Activated T-cell treated with anti-CD3 and anti-CD28 coated beads, Interleukin-2, amount 50 U/mL, for 24 hours (primary cell): ENCODE measurements at places on chromosomes 2 and 18.

GRCh38 chr2:206390181-206390580, 53.2 kb upstream of the ADAM23 start:
- DNase-seq = no peak

- DNase-seq = no peak
Observed at GRCh38 chr2:71863396-71863795, 284.3 kb downstream of the CYP26B1 start.

GRCh38 chr2:84925336-84925723, 19.9 kb downstream of the TMSB10 start:
- no peak for DNase-seq

DNA sequence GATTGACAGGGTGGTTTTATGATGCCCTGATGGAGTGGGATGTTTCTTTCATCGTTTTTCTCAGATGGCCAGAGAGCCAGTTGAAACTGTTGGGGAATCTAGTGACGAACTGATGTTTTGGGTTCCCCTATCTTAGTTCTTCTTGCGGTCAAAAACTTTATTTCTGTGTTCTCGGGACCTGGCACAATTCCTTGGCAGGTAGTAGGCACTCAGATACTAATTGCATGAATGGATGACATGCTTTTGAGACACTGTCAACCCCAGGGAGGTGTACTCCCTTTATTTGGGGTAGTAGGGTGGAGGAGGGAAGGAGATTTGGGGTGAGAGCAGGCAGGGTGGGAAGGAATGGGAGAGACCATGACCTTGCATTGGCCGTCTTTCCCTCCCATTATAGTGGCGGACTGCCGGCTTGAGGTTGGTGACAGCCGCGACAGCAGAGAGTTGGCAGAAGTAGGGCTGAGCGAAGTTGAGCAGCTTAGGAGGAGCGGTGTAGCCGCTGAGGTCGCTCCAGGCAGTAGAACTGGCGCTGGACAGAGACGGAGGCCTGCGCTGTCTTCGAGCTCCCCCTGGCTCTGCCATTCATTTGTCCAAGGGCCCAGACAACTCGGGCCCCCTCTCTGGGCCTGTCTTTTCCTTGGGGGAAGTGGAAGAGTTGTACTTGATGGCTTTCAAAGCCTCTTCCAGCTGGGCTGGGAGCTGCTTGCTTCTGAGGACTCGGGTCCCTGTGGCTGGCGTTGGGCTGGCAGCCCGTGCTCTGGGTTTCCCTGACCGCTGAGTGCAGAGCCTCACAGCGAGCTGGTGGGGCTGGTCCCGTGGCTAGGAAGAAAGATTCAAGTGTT, 2.6 kb downstream of the TET3 start:
- peak; percentile 62 for DNase-seq

DNA sequence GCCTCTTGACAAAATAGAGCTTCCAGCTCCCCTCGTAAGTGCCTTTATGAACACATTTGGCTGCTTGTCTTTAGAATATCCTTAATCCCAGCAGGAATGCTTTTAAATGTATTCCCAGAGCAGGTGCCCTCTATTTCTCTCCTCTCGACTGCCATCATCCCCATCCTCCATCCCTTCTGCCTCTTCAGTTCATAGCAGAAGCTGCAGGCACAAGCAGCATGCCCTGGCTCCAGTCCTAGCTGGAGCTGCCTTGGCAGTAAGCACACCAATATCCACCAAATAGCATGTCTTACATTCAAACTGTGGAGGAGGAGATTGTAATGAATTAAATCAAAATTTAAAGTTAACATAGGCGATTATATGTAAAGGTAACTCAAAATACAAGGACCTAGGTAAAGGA, 891.3 kb upstream of the SLC39A10 start:
- no peak for DNase-seq

DNA sequence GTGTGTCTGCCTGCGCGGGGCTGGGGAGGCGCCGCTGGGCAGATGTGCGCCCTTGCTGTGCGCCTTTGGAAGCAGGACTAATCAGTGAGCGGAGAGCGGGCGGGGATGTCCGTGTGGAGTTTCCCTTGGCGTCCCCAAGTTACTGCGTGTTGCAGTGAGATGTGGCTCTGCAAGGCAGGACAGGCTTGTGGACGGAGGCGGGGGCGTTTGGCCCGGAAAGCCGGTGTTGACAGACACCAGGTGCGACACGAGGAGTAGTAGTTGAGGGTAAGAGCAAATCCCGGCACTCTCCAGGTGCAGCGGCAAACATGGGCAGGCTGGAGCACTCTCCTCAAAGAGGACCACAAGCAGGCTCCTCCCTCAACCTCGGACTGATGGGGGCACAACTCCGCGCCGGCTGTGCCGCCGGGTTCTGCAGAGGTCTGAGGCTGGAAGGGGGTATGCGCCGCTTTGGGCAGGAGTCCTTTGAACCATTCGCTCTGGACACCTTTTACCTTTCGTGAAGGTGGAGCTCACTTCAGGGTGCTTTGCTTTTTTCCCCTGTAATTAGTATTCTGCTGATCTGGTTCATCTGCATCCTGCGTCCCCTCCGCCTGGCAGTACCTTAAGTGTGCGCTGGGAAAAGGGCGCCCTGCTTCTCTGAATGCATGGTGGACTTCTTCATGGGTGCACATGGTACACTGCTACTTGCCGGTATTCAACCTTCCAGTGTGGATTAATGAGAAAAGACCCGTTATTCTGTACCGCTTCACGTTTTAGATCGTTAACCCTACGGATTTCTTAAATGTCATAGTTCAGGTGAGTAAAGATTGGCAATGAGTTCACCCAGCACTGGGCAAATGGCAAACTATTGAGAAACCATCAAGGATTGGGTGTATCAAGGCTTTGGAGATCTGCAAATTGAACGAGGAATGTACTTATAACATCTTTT, 608 bp downstream of the CDH7 start:
- no peak for DNase-seq

DNA sequence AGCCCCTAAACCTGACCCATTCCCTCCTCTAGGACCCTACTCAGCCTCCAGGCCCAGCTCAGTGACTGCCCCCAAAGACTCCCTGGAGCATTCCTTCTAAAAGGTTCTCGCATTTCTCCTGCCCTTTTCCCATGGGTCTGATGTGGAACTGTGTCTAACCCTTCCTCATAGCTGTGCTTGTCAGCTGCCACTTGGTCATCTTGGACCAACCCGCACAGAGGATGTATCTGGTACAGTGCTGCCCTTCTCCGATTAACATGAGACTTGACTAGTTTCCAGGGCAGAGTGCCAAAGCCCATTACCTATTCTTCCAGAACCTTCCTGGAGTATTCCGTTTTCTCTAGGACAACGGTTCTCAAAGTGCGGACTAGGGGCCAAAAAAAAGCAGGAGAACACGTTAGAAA, 518 bp upstream of the NFU1 start:
- no peak for DNase-seq

DNA sequence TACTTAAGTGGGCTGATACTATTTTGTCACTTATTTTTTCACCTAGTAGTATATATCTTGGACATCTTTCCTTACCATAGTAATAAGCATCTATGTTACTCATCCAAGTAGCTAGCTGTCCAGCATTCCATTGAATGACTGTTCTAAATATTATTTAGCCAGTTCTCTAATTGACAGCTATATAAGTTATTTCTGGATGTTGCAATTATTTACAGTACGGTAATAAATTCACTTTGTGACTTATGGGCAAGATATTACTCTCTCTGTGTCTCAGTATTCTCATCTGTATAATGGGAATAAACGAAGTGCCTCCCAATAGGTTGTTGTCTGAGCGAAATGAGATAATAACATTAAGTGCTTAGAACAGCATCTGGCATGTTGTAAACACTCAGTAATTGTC, 46.6 kb upstream of the AGAP1 start:
- no peak for DNase-seq

DNA sequence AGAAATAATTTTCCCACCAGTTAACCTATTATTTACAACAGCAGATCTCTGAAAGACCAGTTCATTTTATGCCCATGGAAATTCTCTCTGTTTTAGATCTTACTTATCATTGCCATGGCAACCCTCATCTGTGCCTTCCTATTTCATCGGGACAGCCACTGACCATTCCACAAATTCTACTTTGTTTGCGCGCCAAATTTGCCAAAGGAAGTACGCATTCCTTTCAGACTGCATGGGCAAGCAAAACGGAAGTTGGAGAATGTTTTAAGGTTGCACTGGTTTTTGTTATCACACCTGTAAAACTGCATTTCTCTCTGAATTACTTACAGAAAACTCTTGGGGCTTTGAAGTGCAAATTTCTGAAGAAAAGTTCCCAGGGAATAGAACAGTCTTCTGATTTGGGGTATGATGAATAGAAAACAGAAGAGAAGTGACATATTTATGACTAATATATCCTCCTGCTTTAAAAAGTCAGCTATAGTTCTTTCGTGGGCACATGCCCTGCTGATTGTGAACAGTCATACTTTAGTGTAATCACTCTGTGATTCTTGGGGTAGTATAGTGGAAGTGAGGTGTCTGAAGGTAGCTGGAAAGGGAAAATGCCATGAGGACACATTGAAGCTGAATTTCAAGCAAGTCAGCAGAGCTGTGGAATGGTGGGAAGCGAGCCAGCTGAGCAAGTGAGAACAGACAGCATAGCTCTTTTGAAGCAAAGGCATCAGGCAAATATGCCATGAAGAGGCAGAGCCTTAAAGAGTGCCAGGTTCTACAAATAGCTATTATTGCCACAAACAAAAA, 20.9 kb downstream of the NETO1 start:
- no peak for DNase-seq

GRCh38 chr2:201157694-201158093, 25.2 kb upstream of the CASP10 start:
- DNase-seq = no peak

DNA sequence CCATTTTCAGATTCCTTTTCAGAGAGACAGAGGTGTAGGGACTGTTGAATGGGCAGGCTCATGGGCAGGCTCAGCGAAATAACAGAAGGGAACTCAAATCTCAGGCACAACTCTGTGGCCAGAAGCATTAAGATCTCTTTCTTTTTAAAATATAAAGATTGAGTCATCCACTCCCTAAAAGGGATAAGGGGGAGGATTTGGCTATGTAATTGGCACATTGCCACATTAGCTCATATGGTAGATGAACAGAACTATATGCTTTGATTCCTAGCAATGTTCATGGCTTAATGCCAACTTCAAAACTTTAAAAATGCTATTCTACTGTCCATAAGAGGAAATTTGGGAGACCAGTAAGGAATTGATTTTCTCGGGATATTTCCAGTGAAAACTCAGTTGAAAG, 53.8 kb upstream of the SLC5A7 start:
- no peak for DNase-seq

- DNase-seq = no peak
Observed at GRCh38 chr2:113895301-113895700, 5.4 kb downstream of the ACTR3 start.

DNA sequence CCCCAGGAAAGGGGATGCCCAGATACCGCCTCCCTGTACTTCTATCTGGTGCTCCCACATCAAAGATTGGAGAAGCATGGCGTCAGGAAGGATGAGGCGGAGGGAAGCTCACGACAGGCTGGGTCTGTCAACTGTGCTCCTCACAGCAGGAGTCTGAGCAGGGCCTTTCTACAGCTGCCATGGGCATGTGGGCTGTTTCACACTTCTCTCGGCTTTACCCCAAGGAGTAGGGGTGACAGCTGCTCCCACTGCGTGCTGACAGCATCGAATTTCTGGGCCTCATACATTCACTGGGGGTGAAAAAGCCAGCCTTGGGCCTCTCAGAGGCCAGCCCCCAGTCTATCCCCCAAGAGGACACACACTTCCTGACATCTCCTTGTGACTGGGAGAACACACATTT, 21.1 kb downstream of the NEURL3 start:
- no peak for DNase-seq

- DNase-seq = no peak
Observed at GRCh38 chr18:46569211-46569610, 87.8 kb downstream of the LOXHD1 start.

- DNase-seq = no peak
Observed at GRCh38 chr18:43919551-43919950, 642.3 kb upstream of the SYT4 start.

GRCh38 chr2:234099266-234099665, 48.8 kb downstream of the SPP2 start:
- DNase-seq = no peak

DNA sequence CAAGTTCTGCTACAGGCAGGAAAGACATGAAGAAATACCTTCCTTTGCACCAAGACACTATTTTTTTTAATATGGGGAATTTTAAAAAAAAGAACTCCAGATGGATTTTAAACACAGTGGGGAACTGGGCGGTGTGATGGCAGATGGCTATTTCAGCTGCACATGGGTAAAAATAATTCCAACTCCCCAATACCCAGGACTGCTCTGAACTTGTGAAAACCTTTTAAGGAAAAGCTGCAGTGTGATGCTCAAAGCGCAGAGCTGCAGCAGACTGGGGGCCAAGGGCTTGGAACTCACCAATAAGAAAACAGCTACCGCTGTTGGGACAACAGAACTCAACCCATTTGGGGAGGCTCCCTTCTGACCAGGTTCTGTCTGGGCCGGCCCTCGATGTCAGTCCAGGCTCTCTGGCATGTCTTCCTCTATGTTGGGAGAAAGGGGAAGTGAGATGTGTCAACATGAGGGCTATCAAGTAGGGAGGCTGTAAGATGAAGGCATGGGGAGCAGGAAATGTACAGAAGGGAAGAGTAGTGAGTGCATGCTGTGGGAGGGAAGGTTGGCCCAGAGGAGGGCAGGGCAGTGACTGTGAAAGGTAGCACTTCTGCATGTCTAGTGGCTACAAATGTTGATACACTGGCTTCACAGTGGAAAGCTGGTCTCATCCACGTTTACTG, 64.0 kb upstream of the SLC14A2 start:
- no peak for DNase-seq

- DNase-seq = no peak
Observed at GRCh38 chr2:80126596-80127189, 177.9 kb downstream of the LRRTM1 start.

- DNase-seq = no peak
Observed at GRCh38 chr2:63701406-63701805, 112.6 kb downstream of the MDH1 start.

- no peak for DNase-seq
Observed at GRCh38 chr18:80119111-80119510, 10.0 kb downstream of the ADNP2 start.

GRCh38 chr2:181312515-181312927, 144.7 kb upstream of the ITGA4 start:
- DNase-seq = no peak

GRCh38 chr2:69975136-69975852, 13.9 kb upstream of the ASPRV1 start:
- DNase-seq = no peak

- no peak for DNase-seq
Observed at GRCh38 chr18:8732442-8733360, 27.3 kb downstream of the MTCL1 start.

- no peak for DNase-seq
Observed at GRCh38 chr2:100986157-100986556, 15.9 kb upstream of the RPL31 start.

GRCh38 chr2:18831916-18832510, 242.6 kb upstream of the NT5C1B start:
- no peak for DNase-seq

DNA sequence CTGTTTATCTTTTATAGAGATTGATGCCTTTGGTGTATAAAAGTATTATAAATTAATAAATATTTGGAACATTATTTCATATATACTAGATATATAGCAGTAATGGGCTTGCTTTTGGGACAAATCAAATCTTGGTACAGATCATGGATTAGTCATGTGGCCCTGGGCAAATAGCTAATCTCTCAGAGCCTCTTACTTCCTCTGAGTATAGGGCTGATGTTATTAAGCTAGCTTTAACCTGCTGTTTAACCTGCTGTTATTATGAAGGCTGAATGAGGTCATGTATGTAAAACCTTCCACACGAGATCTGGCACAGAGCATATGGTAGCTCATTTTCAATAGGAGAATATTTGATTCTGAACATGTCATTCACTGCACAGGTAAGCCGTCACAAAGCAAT, 5.7 kb downstream of the ITGB6 start:
- DNase-seq = no peak
